ENCODE measurements at places on chromosomes 4 and X.

DNA sequence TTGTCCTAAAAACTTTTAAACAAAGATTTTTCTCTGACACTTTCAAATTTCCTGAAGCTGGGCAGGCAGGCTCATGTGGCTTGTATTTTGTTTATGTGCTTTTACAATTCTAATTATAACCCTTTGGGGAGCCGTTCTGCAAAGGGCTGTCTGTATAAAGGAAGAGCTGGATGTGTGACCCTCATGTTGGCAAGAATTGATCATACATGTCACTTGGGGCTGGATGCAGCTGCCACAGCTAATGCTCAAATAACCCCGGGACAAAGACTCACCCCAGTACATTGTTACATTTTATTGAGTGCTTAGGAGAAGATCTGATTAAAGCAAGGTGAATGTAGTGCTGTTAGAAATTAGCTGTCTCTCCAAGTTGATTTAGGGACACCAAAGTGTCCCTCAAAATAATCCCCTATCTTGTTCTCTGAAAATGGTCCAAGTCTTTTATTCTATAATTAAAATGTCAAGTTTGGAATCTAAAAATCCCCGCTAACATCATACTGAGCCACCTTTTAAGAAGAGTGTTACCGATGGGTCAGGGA is 13.0 kb upstream of the DAPP1 start:
- no peak for DNase-seq

DNA sequence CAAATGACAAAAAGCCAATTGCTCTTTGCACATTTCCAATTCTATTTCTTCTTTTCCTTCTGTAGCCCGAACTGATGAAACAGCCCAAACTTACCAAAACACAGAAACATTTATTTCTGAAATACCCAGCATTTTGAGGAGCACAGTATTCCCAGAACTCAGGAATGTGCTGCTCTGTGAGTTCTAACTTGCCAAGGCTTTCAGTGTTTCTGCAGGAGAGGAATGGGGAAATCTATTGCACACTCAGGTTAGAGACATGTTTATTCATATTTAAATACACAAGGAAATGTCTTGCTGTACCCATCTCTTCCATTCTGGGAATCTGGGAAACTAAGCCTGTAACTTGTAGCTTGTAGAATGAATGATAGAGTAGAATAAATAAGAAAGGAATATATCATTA is 10.7 kb downstream of the TMPRSS11D start:
- no peak for DNase-seq

DNA sequence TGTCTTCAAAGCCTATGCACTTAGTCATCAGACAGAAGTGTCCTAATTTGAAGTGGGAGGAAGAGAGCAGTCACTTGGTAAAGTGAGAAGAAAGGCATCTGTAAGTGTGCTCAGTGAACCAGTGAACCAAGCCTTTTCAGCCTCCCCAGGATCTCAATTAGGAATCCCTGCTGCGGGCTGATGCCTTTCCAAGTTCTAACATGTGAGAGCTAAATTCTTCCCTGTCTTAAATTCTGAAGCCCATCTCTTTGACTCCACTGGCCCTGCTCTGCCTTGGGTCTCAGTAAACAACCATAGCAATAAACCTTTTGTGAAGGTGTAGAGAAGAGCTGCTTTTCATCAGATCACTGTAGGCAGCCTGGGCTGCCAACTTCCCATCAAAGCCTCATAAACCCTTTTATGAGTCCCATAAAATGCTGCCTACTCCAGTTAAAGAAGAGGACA is 701.2 kb upstream of the LCORL start:
- no peak for DNase-seq

DNA sequence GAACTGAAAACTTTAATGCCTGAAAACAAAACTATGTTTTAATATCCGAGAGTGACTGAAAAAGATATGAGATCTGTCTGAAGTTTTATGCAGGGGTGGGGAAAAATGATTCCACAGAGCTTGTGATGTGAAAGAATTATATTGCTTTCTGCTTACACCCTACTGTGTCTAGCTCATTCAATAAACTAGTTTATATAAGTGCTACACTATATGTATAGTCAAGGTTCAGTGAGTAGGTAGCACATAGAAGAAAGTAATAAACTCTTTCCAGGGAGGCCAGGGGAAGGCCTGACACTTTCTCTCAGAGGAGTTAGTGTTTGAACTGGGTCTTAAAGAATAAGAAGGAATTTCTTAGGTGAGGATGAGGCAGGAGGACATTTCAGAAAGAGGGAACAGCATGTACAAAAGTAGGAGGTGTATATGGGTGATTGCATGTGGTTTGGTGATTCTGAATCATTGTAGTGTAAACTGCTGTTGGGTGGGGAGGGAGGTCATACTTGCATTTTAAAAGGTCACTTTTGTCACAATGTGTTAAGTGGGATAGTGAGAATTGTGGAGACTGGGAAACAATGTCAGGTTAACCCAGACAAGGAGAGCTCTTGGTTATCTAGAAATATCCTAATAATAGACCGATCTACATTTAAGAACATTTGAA is 25.1 kb upstream of the TEX13D start:
- DNase-seq = no peak

DNA sequence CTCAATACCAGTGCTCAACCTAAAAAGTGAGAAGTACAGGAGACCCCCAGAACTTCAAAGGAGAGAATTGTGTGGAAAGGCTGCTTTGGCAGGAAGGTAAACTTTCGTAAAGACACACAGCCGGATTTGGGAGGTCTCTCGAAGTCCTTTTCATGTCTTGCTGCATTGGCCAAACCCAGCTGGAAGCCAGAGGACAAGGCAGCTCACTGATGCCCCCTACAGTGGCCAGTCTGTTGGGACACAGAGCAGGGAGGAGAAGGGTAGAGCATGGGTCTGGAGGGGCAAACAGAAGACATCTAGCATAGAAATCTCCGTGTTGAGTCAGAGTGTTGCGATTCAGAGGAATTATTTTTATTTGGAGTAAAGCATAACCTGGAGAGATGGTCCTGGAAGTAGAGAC is 198.9 kb downstream of the ANK2 start:
- DNase-seq = no peak

DNA sequence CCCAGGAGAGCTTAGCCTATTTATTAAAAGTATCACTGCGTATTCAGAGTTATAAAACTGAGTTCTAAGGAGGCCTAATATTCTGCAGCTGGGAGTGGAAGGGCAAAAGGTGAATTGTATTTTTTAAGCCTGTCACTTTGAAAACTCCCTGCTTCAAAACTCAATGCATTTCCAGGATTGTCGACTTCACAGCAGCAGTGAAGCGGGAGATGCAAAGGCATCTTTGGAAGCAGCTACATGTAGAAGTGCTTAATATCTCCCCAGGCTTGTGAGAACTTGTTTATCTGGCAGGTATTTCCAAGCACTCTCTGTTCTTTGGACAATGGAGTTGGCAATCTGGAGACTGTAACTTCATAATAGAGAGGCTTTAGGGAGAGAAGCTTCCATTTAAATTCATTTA is 717.5 kb upstream of the SLIT2 start:
- no peak for DNase-seq

DNA sequence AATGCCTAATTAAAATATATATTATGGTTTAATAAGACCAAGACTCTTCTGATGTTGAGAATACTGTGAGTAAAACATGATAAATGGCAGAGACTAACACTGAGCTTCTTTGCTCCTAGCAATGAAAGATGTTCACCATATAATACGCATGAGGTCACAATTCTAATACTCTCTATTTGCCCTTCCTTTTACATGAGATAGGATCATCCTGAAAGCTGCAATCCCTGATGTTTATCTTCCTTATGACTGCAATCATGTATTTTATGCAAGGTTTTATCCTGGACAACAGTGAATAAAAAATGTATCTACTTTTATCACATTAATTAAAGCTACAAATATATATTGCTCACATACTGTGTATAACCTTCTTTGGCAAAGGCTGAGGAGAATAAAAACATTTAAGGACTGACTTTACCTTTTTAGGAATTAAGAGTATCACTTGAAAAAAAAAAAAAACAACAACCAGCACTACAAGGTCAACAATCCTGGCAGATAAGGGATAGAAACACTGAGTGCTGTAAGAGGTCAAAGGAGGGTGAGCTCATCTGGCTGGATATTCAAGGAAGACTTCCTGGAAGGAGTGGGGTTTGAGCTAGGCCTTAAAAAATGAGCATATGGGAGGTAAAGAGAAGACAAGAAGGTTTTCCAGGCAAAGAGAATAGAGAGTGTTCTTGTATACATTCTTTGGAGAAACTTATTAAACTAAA is 99.9 kb downstream of the AREG start:
- DNase-seq = no peak

DNA sequence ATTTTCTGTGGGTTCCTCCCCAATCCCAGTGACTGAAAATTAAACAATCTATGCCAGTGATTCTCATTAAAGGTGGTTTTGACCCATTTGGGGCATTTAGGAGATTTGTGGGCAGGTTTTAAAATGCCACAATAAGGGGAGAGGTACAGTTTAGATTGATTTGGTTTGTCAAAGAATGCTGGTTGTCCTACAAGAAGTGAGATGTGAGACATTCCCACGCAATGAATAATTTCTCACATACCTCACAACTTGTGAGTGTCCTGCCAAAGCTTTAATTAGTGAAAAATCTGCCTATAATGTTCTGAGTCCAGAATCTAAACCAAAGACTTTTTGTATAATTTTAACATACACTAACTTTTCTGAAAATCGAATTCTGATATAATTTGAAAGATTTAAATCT is 199.4 kb downstream of the MAPK10 start:
- no peak for DNase-seq

DNA sequence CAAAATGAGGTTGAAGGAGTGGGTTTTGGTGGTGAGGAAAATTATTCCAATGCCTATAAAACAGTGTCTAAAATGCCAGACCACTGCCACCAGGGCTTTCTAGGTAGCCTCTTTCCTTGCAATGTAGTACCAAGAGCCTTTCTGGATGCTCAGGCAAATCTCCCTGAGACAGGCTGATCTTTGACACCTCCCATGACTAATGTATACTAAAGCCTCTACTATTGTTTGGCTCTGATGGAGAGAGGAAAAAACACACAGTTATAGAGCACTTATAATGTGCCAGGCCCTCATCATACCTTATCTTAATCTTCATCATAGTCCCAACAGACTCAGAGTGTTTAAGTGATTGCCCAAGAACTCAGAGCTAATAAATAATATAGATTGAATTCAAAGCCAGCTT is 5.8 kb downstream of the MTMR8 start:
- no peak for DNase-seq

DNA sequence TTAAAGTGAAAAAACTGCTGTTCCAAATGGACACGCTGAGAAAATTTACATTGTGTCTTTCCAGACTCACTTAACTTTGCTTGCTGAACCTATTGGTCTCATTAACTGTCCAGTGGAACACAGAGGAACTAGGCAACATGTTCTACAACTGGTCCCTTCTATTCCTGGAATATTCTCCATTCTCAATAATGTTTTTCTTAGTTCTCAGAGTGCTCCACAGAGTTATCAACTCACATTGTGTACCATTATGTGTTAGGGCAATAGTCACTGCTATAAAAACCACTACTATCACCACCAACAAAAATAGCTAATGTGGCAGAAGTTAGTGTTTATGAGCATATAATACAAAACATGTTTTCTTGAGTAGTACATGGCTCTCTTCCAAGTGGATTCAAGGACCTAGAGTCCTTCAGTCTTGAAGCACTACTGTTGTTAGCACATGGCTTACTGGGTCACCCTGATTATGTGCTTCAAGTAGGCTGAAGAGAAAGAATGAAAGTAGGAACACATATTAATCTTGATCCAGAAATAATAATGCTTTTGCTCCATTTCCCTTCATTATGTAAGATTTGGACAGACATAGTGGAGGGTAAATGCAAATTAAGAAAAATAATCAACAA is 865.3 kb upstream of the HS3ST1 start:
- no peak for DNase-seq

GRCh38 chr4:144355811-144356757 is 215.6 kb upstream of the GYPA start:
- DNase-seq = no peak

DNA sequence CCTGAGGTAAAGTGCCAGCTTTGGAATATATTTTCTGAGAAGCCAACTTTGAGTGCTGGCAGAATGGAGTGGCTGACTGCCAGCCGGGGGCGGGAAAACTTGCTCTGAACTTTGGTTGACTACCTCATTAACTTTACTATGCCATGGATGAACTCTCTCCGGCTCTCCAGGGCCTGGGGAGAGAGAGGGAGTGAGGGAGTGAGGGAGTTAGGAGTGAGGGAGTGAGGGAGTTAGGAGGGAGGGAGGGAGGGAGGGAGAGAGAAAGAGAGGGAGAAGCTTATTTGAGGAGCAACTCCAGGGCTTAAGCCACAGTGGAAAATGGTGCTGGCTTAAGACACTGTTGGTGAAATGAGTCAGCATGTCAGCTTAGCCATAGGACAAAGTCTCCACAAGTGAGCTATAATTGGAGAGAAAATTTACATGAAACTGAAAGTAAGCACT is 280.9 kb upstream of the RPS6KA3 start:
- DNase-seq = no peak

DNA sequence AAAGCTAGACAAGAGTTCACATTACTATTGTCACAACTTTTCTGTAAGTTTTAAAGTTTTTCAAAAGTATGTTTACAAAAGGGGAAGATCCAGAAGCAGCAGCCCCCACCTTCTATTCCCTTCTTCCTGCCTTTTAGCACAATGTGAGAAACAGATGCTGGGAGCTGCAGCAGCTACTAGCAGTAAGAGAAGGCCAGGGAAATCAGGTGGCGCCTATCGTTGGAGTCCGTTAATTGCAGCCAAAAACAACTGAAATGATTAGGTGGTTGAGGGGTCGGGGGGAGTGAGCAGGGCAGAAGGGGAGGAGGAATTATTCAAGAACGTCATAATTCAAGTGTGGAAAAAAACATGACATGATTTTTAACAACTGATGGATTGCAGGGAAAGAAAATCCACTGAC is 27.4 kb downstream of the FRYL start:
- DNase-seq = no peak

- no peak for DNase-seq
These were observed 87.8 kb upstream of the BMPR1B start for GRCh38 chr4:94669672-94670664.

DNA sequence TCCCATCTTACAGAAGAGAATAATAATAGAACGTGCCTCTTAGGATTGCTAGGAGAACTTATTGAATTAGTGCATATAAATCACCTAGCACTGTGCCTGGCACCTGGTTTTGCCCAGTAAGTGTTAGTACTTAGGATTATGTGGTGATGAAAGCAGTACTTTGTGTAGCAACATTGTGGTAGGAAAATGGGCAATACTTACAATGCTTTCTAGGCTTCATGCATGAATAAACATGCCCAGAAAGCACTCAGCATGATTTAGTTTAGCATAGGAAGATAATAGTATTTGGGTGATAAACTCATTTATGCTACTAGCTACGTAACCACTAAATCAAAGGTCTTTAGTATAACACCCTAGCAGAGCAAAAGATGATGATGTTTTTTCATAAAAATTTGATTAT is 105.6 kb downstream of the NEUROG2 start:
- no peak for DNase-seq

- no peak for DNase-seq
These were observed 499.1 kb downstream of the FSTL5 start for GRCh38 chr4:161664740-161665139.

Data from activated CD8-positive, alpha-beta memory T cell treated with anti-CD3 and anti-CD28 coated beads for 1 hour (primary cell).